Stimulated activated CD8-positive, alpha-beta memory T cell treated with anti-CD3 and anti-CD28 coated beads, Interleukin-4, amount 100 ng/mL, for 4 hours (primary cell): ENCODE measurements at places on chromosomes 11 and 22.

GRCh38 chr11:1323774-1324173 is 14.3 kb upstream of the TOLLIP start:
- DNase-seq = no peak

GRCh38 chr11:72162891-72163492 is 27.5 kb downstream of the FOLR3 start:
- DNase-seq = no peak

- no peak for DNase-seq
Measured at GRCh38 chr11:126956635-126957034, 43.9 kb downstream of the KIRREL3 start.

- no peak for DNase-seq
Measured at GRCh38 chr22:49447837-49448236, 379.8 kb downstream of the BRD1 start.
